ENCODE measurements at places on chromosomes 13 and 19.

- DNase-seq = no peak
Observed at GRCh38 chr19:37973666-37974065, 66.7 kb downstream of the SIPA1L3 start.

DNA sequence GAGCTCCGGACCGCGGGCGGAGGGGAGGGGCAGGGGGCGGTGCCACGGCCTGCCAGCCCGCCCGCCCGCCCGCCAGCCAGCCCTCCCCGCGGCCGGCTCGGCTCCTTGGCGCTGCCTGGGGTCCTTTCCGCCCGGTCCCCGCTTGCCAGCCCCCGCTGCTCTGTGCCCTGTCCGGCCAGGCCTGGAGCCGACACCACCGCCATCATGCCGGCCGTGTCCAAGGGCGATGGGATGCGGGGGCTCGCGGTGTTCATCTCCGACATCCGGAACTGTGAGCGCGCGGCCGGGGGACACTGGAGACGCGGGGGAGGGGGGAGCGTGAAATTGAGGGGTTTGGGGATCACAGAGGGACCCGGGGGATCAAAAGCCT, at the start of gene AP2A1:
AP2A1 (plus strand) TSS at position 72 of the 370 bp plus-strand sequence; CDS start at position 205, 133 bp downstream.
- DNase-seq = no peak

GRCh38 chr19:4705413-4706131, 18.1 kb downstream of the DPP9 start:
- DNase-seq = no peak

GRCh38 chr13:79912403-79912802, 428.5 kb downstream of the SPRY2 start:
- no peak for DNase-seq

- DNase-seq = no peak
Observed at GRCh38 chr13:32951580-32951979, 64.6 kb upstream of the KL start.

DNA sequence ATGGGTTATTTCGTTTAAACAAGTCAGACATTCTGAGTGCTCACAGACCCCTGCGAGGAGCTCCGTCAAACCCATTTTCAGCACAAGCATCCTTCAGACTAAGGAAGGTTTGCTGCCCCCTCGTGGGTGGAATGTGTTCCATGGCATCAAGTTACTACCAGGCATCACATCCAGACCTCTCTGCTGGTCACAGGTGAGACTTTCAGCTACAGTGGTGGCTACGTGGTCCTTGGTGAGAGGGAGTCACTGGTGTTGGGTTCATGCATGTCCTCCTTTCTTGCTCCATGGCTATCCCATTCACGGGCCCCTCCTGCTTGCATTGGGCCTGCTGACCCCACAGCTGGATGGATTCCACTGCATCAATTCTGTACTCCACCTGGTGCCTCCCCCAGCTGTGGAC, 9.1 kb upstream of the LILRB5 start:
- peak; percentile 33 for DNase-seq

GRCh38 chr13:94674609-94675348, 37.6 kb downstream of the SOX21 start:
- DNase-seq = no peak

GRCh38 chr13:71797517-71797916, 69.5 kb downstream of the DACH1 start:
- no peak for DNase-seq

GRCh38 chr19:47305309-47305751, 4.3 kb upstream of the C5AR1 start:
- DNase-seq = peak; percentile 39

DNA sequence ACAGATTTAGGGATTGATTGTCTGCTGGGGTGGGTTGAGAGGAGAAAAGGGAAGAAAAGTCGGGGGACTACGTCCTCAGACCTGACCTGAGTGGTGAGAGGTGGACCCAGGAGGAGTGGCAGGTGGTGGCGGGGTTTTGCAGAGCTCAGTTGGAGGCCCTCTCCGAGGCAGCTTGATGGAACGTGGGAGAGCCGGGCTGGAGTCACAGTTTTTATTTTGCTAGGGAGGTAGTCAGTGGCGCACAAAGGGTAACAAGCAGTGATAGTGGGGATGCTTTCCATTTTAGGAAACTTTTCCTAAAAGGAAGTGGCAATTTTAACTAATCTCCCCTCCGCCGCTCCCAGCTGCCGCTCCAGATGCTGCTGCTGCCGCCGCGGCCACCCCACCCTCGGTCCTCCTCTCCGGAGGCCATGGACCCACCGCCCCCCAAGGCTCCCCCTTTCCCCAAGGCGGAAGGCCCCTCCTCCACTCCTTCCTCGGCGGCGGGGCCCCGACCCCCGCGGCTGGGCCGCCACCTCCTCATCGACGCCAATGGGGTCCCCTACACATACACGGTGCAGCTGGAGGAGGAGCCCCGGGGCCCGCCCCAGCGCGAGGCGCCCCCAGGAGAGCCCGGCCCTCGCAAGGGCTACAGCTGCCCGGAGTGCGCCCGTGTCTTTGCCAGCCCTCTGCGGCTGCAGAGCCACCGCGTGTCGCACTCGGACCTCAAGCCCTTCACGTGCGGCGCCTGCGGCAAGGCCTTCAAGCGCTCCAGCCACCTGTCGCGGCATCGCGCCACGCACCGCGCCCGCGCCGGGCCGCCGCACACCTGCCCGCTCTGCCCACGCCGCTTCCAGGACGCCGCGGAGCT, 1.1 kb upstream of the ZNF581 start:
- DNase-seq = no peak

DNA sequence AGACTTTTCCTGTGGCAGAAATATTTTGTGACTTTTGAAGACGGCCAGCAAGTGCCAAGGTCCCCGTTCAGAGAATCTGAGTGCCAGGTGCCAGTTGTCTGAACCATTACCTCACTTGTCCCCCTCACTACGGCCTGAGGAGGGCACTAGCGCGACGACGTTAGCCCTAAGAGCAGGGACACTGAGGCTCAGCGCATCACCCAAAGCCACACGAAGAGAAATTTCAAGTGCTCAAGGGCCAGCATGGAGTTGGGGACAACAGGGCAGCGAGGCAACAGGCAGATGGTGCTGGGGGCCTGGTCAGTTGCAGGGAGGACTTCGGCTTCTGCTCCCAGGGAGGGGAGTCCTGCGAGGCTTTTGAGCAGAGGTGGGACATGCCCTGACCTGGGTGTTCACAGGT, 9.5 kb upstream of the TYK2 start:
- DNase-seq = no peak

- DNase-seq = no peak
Observed at GRCh38 chr13:100300708-100301107, 211.8 kb downstream of the PCCA start.

- no peak for DNase-seq
Observed at GRCh38 chr19:31141301-31141700, 207.9 kb downstream of the TSHZ3 start.

- DNase-seq = no peak
Observed at GRCh38 chr13:98460516-98460915, 116.4 kb downstream of the STK24 start.

- DNase-seq = no peak
Observed at GRCh38 chr13:47085346-47085745, 188.5 kb upstream of the HTR2A start.

GRCh38 chr13:107322228-107322627, 754.3 kb upstream of the ARGLU1 start:
- no peak for DNase-seq

GRCh38 chr19:53785196-53785889, 38.8 kb downstream of the NLRP12 start:
- no peak for DNase-seq

DNA sequence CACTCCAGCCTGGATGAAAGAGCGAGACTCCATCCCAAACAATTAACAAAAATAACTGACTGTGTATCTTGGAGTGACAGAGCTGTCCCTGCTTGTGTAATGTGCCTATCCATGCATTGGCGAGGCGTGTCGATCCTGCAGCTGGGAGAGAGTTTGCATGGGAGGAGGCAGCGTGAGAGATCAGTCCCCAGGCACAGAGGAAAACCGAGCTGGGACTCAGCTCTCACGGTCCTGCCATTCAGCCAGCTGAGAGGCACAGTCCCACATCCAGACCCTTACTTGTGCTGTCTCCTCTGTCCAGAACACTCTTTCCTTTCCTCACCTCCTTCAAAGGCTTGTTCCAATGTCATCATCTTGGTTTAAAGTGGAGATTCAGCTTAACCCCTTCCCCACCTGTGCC, 11.9 kb upstream of the SULT2B1 start:
- no peak for DNase-seq

DNA sequence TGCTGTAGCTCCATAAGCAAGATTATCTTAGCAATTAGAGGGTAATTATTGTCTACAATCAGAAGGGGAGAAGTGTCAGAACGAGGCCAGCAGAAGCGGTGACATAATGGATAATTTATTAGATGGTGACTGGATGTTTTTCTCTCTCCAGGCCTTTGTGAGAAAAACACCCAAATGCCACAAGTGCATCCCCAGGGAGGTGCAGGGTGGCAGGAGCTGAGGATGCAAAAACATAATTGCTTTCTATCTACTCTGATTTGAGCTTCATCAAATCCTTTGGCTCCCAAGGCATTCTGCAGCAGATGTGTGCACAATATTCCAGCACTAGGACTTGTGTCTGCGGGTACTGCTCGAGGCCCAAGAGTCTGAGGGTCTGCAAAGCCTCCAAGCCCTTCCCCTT, 220.1 kb upstream of the SERP2 start:
- no peak for DNase-seq

DNA sequence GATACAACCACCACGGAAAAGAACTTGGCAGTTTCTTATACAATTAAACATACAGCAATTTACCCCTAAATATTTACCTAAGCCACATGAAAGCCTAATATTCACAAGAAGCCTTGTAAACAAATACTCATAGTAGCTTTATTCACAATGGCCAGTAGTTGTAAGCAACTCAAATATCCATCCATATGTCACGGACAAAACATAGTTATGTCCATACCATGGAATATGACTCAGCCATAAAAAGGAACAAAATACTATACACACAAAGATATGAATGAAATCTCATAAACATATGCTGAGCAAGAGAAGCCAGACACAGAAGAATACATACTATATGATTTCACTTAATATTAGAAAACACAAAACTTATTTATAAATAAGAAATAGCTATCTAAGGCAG, 12.9 kb downstream of the PSPC1 start:
- no peak for DNase-seq

- no peak for DNase-seq
Observed at GRCh38 chr19:35006342-35006998, 6.3 kb downstream of the GRAMD1A start.

GRCh38 chr13:65868884-65869283, 1361.3 kb downstream of the PCDH9 start:
- DNase-seq = no peak

DNA sequence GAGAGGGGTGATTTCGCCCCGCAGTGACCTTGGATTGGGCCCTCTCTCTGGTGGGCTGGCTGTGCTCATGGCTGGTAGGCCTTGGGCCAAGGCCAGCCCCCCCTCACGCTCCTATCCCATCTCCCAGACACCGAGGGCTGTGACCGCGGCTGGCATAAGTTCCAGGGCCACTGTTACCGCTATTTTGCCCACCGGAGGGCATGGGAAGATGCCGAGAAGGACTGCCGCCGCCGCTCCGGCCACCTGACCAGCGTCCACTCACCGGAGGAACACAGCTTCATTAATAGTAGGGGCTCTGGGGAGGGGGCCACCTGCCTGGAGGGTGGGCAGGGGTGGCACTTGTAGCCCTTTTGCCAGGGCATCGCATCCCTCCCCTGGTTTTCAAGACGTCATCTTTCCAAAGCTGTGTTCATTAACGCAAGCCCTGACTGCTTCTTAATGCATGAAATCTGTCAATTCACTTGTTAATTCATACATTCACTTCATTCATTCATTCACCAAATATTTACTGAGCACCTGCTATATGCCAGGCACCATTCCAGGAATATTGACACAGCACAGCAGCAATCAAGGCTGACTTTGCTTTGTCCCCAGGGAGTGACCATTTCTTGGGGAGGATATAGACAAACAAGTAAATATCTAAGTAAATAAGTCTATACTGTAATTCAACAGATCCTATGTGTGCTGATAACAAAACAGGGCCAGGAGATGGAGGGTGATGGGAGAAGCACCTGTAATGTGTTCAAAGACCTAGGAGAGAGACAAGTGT, 26.6 kb downstream of the NCAN start:
- DNase-seq = no peak

DNA sequence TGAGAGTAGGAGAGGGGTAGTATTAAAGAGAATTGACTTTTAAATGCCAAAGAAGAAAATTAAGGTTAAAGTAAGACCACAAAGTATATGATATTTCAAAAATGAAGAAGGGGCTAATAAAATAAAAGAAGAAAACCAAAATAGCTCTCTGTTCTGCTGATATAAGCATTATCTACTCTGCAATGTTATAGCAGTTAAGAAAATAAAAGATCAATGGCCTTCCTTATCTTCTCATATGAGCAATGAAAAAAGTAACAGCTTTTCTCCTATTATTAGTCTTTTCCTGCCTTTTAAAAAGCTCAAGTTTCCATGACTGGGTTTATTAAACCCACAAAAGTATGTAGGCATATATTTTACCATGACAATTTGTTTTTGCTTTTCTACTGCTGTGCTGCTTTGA, 126.4 kb downstream of the TBC1D4 start:
- DNase-seq = no peak

- DNase-seq = no peak
Observed at GRCh38 chr13:70107125-70107497, 515 bp upstream of the ATXN8OS start.

- DNase-seq = no peak
Observed at GRCh38 chr13:26946684-26947343, 186.2 kb upstream of the GPR12 start.

GRCh38 chr13:67235265-67235664, 5.1 kb upstream of the PCDH9 start:
- no peak for DNase-seq

DNA sequence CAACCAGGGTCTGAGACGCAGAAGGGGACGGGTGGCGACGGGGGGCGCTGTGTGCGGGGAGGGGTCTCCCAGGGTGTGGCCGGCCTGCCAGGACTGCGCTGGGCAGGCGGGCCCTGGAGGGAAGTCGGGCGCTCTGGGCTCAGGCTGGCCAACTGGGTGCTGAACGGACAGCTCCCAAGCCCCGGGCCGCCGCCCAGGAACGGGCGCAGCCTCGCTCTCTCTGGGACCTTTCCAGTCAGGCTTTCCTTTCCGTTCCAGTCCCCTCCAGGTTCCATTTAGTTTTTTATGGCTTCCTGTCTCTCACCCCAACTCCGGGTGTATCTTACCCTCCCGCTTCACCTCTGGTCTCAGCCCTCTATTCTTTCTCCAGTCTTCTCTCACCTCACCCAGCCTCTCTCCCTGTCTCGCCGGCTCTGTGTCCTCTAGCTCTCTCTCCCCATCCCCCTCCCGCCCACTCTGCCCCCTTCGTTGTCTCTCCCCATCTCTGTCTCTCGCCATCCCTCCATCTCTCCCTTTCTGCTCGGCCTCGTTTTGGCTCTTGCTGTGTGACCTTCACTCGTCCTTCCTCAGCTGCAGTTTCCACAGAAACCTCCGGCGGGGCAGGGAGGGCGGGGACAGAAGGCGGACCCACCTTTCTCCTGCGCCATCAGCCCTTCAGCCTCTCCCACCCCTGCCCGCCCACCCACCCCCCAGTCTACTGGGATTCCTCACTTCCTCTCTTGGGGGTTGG, 3.3 kb upstream of the ATP1A3 start:
- peak; percentile 20 for DNase-seq
